Pons (tissue), 1 donor: ENCODE measurements at places on chromosomes 6 and 20.

- DNase-seq: no peak
Measured at GRCh38 chr6:20946022-20946421, 411.8 kb downstream of the CDKAL1 start.

DNA sequence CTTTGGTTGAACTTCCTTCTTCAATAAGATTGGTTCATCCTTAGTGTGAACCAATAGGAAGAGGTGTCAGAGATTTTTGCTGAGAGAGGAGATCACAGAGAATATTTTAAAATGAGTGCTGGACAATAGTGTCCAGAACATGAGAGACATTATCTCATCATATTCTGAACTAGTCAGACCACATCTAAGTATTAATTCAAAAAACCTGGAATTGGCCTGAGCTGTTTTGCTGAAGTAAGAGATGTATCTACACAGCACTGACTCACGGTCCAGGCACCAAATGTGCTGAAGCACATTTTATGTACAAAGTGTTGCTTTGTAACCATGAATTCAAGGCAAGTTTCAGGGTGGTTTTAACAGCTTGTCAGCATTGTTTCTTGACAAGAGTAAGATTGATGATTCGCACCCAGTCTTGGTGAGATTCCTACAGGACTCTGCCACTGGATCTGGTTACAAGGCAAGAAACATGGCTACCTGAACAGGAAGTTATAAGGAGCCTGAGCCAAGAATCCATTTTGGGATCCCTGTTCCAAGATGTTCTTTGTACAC is 178.2 kb upstream of the HEY2 start:
- DNase-seq: no peak

DNA sequence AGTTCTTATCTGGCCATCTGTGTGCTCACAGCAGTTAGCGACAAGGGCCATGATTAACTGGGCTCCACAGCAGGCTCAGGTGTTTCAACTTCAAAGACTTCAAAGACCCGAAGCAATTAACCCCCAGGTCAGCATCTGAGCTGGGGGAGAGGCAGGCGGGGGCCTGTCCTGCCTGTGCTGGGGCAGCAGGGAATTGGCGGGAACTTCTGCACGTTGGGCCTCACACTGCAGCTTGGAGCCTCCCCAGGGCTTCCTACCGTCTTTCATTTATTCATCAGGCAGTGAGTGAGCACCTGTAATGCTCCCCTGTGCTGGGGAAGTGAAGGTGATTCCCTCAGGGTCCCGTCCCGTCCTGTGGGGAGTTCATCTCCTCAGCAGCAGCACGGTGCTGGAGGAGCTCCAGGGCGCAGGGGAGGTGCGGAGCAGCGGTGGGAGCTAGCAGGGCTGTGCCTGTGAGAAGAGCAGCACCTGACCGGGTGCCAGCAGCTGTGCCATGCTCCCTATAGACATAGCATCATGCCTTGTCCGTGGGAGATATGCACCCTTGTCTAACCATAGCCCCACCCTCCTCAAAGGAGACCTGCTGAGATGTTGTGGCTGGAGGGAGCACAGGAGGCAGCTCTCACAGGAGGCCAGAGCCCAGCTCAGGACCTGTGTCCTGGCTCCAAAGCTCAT is 51.8 kb upstream of the FRMD1 start:
- DNase-seq: no peak

DNA sequence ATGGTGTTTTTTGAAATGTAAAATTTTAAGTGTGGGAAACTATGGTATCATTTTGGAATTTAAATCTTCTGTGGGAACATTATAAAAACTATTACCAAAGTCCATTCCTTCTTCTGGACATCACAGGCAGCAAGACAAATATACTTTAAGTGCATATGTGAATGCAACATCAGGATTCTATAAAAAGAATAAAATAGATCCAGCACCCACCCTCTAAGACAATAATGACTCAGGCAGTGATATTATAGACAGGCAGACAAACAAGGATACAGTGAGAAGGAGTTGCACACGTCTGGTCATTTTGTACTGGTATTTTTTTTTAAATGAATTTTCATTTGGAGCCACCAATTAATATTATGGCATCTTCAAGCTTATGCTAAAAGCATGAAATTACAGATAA is 21.1 kb upstream of the NEDD9 start:
- no peak for DNase-seq

GRCh38 chr6:34661357-34661756 is 35.2 kb downstream of the ILRUN start:
- no peak for DNase-seq

- DNase-seq: peak; percentile 94
Measured at GRCh38 chr6:29653452-29654038, 3.3 kb upstream of the MOG start.

GRCh38 chr6:146898069-146898887 is 299.5 kb downstream of the ADGB start:
- DNase-seq: no peak

DNA sequence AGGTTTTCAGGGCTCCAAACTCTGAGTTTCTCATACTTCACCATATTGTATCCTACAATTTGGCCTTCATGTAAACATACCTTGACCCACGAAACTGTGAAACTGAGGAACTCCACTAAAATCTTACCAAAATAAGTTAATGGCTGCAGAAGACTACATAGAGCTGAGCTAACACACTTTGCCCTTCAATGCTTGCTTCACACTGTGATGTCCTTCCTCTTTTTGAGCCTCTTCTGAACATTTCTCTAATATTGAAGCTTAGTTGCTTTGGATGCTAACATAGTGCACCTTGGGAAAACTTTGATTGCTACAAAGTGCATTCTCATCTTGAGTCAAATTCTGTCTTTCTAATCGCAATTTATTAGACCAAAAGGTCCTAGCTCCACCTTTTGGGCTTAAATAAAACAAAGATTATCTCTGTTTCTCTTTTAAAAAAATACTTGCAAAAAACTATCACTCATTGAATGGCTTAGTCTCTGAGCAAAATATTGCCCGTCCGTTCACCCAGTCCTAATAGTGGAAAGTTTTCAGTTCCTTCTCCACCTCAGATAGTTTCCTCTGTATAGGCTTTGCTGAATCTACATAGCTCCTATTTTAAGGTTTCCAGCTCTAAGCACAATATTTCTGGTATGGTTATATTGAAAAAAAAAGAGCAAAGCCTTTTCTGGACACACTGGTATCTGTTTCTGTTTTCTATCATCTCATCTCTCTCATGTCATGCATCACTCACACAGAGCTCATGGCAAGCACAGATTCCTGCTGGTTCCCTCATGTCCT is 494.6 kb downstream of the RFPL4B start:
- DNase-seq: peak; percentile 57

GRCh38 chr6:25036461-25036860 is 100.7 kb upstream of the RIPOR2 start:
- no peak for DNase-seq

DNA sequence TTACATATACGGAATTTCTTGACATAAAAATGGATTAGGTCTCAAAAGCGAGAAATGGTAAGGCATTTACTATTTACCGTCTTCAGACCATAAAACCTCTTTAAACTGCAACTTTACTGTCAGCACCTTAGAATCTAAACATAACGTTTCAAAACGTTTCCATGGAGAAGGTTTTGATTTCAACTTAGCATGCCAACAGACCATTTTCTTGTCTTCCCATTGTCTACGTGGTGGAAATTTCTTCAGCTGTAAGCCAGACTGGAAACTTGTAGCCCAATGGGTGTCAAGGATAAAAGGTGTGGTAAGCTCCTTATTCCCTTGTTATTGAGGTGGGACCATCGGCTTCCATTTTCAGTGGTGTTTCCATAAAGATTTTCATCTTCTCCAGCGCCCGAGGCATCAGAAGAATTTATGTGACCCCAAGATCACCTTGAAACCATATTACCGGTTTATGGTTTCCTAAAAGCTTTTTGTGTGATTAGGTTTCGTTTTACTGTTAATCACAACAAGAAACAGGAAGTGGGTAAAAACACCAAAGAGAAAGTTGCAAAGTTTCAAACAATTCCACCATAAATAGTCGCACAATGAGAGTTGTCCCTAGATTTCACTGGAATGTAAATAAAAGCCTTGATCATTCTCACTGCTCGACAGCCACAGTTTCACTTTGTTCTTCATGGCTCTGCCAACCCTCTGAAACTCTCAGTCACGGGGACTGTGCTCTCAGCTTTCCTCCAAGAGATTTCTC is 63.0 kb upstream of the CD2AP start:
- peak; percentile 51 for DNase-seq

DNA sequence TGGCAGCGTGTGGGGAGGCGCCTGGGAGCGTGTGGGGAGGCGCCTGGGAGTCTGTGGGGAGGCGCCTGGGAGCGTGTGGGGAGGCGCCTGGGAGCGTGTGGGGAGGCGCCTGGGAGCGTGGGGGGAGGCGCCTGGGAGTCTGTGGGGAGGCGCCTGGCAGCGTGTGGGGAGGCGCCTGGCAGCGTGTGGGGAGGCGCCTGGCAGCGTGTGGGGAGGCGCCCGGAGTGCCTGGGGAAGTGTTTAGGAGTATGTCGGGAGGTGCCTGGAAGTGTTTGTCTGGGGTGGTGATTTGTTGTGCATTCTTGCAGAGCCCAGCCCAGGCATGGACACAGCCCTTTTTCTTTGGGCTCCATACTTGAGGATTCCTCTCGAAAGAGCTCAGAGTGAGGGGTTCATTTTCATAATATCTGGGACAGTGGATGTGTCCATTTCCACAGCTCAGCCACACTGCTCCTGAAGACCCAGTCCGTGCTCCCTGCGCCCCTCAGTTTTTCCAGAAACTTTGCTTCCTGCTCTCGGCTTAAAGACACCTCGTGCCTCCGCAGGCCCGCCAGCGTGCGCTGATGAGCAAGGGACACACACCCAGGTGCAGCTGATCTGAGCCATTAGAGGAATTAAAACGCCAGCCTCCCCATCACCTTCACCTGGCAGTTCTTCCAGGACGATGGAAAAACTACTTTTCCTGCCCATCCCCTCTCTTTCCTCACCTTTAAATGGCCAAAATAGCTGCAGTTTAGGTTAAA is 172.2 kb upstream of the THBS2 start:
- no peak for DNase-seq

GRCh38 chr6:157790548-157791160 is 32.4 kb upstream of the SNX9 start:
- no peak for DNase-seq

DNA sequence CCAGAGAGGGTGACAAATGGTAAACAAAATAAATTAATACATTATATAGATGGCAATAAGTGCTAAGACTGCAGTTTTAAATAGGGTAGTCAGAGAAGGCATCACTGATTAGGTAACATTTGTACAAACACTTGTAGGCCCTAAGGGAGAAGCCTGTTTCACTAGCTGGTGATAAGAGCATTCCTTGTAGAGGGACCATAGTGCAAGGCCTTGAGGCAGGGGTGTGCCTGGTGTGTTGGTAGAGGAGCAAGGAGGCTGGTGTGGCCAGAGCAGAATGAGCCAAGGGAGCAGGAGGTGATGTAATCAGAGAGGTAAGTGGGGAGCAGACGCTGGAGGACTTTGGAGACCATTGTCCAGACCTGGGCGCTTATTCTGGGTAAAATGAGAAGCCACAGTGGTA is 70.7 kb downstream of the ANKRD6 start:
- DNase-seq: no peak

DNA sequence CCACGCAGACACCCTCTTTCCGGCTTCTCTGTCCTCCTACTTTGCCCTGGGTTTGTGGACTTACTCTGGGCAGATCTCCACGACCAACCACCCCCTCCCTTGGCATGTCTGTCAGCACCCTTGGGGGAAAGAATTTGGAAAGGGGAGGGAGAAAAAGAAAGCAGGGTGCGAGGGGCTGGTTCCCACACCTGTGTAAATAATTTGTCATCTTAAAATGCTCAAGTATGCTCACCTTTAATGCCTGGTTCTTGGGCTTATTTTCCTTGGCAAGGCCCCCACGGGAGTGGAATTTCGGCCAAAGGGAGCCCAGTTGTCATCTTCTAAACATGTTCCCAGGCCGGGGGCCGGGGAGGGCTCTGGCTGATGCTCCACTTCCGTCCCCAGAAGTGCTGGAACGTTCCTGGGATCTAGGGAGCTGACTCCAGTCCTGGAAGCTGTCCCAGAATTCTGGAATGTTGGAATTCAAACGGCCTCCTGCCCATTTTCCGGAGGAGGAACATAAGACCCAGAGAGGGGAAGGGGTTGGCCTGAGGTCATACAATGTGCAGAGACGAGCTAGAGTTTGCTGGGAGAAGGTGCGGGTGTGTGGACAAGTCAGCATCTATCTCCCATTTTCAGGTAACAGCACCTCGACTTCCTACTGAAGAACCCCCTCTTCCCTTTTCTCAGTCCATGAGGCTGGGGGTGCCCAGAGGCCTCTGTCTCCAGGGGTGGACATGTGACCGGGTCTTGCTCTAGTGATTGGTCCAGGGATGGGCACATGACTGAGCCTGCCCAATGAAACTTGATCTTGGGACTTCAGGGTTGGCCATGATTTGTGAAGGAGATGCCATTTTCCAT is 122.3 kb downstream of the CEBPB start:
- DNase-seq: no peak

- no peak for DNase-seq
Measured at GRCh38 chr20:9627219-9627618, 112.8 kb downstream of the LAMP5 start.

- DNase-seq: peak; percentile 25
Measured at GRCh38 chr20:31945785-31946184, 6.1 kb downstream of the PDRG1 start.

- DNase-seq: no peak
Measured at GRCh38 chr6:144145541-144145940, 4.8 kb upstream of the STX11 start.

DNA sequence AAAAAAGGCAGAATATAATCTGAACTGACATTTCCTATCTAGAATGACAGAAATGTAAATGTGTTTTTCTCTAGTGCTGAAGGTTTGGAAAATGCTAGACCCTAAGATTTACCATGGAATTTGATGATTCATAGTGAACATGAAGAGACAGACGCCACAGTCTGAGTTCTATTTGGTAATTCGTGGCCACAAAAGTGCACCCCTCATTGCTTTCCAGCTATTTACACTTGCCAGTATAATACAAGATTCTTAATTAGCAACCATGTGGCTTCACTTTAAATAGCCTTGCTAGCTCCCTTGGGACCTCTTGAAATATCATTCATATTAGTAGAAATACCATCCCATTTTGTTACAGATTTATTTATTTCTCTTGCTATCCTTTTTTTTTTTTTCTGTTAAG is 636.8 kb downstream of the PRKN start:
- no peak for DNase-seq
